Progenitor cell of endocrine pancreas (in vitro differentiated cells): ENCODE measurements at places on chromosomes 16 and 17. TPM values are rescaled to one million over a fixed set of nuclear protein-coding genes. Genes with fewer than 3 reads are reported as not detected.

EVPLL gene
- total RNA-seq, result not detected in 2 replicates

BIRC5 gene
- 28.9 and 30.0 TPM in 2 replicates for total RNA-seq

KRTAP4-3 gene
- not detected in 2 replicates for total RNA-seq

EMP2 gene
- 10.5 and 11.6 TPM in 2 replicates for total RNA-seq

PDE6G gene
- 0.50 TPM in 1 of 2 replicates, not detected in the other for total RNA-seq

ENPP7 gene
- not detected in 2 replicates for total RNA-seq

GRN gene
- 97.9 and 99.7 TPM in 2 replicates for total RNA-seq

HSD17B1 gene
- 1.4 and 2.4 TPM in 2 replicates for total RNA-seq

GAST gene
- 28.1 and 32.0 TPM in 2 replicates for total RNA-seq

TSR3 gene
- total RNA-seq, result 52.6 and 56.8 TPM in 2 replicates

STAT5B gene
- 43.3 and 46.8 TPM in 2 replicates for total RNA-seq

CTRB1 gene
- not detected in 2 replicates for total RNA-seq

PLA2G10 gene
- total RNA-seq, result 1.4 and 2.2 TPM in 2 replicates

KCNH6 gene
- 12.0 and 13.2 TPM in 2 replicates for total RNA-seq

HOXB3 gene
- 19.4 and 32.1 TPM in 2 replicates for total RNA-seq

FA2H gene
- 2.7 and 3.3 TPM in 2 replicates for total RNA-seq

CLEC18B gene
- total RNA-seq, result 3.0 and 3.5 TPM in 2 replicates

GPR139 gene
- total RNA-seq, result not detected in 2 replicates

CCL1 gene
- not detected in 2 replicates for total RNA-seq

PLXDC1 gene
- total RNA-seq, result 2.3 and 3.7 TPM in 2 replicates

PRSS21 gene
- not detected in 2 replicates for total RNA-seq

PALB2 gene
- total RNA-seq, result 21.0 TPM in 2 replicates

OR1E2 gene
- total RNA-seq, result not detected in 2 replicates

NPIPA2 gene
- 17.1 and 18.5 TPM in 2 replicates for total RNA-seq

EVPL gene
- 0.05 TPM in 1 of 2 replicates, not detected in the other for total RNA-seq

ARHGAP23 gene
- total RNA-seq, result 2.9 and 3.3 TPM in 2 replicates

KRTAP4-1 gene
- total RNA-seq, result not detected in 2 replicates

NHERF2 gene
- total RNA-seq, result 8.4 and 10.3 TPM in 2 replicates
